Occipital lobe (tissue), 3 donors: ENCODE measurements at places on chromosomes 1 and 21. TPM values are rescaled to one million over a fixed set of nuclear protein-coding genes. Genes with fewer than 3 reads are reported as not detected.

Gene DIO1
- not detected for total RNA-seq

Gene CDC20
- 4.2 TPM for total RNA-seq

Gene GJA9
- total RNA-seq: not detected

Gene HDGF
- 61.6 TPM for total RNA-seq

Gene KNCN
- total RNA-seq: not detected

Gene HSPA6
- total RNA-seq: 0.31 TPM

Gene KRTAP21-2
- total RNA-seq: not detected

Gene ADAMTS5
- 1.4 TPM for total RNA-seq

Gene SAMSN1
- 5.8 TPM for total RNA-seq

Gene RGS8
- 7.8 TPM for total RNA-seq

Gene SLC16A4
- total RNA-seq: 5.8 TPM

Gene TAS1R1
- total RNA-seq: not detected

Gene AQP10
- total RNA-seq: not detected

Gene TRIM17
- 0.78 TPM for total RNA-seq

Gene OPRD1
- 0.31 TPM for total RNA-seq
